GM18507 (cell line): ENCODE measurements at places on chromosomes 7 and 10.

- no peak for DNase-seq
Measured at GRCh38 chr7:69878015-69878414, 279.7 kb downstream of the AUTS2 start.

GRCh38 chr10:17693009-17693408 lies 49.1 kb downstream of the STAM start:
- DNase-seq, result no peak

GRCh38 chr10:33460505-33461294 lies 126.2 kb upstream of the NRP1 start:
- no peak for DNase-seq

- DNase-seq, result no peak
Measured at GRCh38 chr10:6135039-6135438, 46.2 kb downstream of the RBM17 start.

- DNase-seq, result no peak
Measured at GRCh38 chr7:13945670-13946069, 43.8 kb downstream of the ETV1 start.

DNA sequence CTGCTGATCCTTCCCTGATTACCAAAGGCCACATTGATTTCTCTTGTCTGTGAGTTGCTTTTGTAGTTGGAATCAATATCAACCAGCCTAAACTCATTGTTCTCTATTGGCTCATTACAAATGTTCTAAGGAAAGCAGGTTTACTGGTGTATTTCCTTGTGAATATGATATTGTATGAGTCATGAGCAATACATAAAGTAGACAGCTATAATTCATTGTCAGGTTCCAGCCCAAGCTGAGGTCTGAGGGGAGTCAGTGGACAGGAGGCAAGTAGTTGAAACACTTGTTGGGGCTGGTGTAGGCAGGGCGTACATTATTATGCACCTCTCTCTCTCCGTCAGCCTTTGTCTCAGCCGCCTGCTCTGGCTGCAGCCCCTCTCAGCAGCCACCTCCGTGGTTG lies 451.7 kb downstream of the IPMK start:
- DNase-seq, result no peak

DNA sequence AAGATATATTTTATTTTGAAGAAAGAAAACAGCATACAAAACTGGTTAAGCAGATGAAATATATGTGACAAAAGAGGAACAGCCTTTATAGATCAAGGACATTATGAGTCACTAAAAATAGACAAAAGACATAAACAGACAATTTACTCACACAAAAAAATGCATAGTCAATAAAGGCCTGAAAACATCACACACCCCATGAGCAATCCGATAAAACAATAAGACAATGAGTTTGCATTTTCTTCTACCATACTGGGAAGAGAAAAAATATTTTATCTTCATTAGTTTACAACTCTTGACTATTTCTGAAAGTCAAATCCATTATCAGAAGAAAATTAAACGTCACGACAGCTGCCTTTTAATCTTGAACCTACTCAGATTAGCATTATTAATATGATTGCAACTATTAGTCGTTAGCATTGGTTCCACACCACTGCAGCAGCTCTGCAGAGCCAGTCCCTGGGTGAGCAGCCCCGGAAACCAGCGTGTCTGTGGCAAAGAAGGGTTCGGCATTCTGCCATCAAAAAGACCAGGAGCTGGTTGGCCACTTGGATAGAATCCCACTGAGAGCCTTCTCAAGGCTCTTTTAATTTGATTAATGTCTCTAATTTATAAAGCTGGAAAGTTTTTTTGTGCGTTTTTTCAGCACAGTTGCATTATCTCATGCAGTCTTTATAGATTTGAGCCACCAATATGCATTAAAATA lies 305.4 kb upstream of the SHH start:
- no peak for DNase-seq

DNA sequence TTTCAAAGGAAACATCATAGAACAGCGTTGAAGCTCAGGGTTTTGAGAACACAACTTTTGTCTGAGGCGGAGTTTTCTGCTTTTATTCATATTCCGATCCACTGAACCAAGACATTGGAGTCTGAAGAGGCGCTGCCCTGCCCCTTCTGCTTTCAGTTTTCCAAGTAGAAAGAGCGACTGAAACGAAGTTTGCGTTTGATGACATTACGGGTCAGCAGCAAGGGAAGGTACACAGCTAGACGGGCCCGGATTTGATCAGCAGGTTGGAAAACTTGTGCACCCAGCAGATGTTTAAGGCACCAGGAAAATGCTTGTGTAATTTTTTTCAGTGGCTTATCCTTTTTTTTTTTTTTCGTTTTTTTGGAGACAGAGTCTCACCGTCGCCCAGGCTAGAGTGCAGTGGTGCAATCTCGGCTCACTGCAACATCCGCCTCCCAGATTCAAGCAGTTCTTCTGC lies 720 bp downstream of the SUN1 start:
- no peak for DNase-seq

DNA sequence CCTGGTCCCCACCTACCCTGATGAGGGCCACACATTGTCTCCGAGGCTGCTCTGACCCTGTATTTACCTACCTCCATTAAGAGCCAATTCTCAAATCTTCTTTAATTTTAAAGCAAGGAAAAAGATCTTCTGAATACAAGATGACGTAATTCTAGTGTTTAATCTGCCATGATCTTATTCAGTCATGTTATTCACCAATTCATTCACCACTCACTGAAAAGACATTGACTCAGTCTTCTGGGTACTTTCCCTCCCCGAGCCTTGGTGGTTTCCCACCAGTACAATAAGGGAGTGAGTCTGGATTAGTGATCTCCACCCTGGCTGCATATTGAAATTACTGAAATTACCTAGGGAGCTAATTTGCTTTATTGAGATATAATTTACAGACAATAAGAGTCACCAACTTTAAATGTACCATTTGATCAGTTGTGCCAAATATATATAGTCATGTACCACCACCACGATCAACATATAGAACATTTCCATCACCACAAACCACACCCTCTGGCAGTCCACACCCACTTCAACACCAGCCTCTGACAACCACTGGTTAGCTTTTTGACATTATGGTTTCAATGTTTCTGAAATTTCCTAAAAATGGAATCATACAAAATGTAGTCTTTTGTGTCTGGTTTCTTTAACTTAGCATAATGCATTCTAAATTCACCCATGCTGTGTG lies 117.5 kb upstream of the UNC5B start:
- DNase-seq, result no peak

- DNase-seq, result no peak
Measured at GRCh38 chr10:5079306-5079830, 14.8 kb upstream of the AKR1C3 start.

- no peak for DNase-seq
Measured at GRCh38 chr7:149772956-149773434, 393 bp downstream of the ZNF467 start.

- DNase-seq, result no peak
Measured at GRCh38 chr7:30462179-30462578, 16.4 kb downstream of the NOD1 start.

DNA sequence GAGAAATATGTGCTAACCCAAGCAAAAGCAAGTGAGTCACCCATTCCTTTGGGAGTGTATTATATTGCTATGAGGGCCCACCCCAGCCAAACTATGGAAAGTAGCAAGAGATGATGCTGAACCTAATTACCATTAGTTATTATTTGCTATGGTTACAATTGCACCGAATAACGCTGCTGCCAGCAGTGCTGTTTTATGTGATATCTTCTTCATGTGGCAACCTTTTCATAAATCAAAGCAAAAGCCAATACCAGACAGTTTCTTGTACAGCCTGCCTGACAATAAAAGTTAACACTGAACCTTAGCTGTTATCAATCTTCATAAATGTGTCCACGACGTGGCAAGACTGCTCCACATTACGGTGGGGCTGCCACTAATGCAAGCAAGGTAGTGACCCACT lies 241.7 kb upstream of the PLXNA4 start:
- no peak for DNase-seq

- no peak for DNase-seq
Measured at GRCh38 chr10:102433619-102434046, 1.3 kb upstream of the CUEDC2 start.

- peak; percentile 5 for DNase-seq
Measured at GRCh38 chr7:22481726-22482125, 18.3 kb downstream of the STEAP1B start.

DNA sequence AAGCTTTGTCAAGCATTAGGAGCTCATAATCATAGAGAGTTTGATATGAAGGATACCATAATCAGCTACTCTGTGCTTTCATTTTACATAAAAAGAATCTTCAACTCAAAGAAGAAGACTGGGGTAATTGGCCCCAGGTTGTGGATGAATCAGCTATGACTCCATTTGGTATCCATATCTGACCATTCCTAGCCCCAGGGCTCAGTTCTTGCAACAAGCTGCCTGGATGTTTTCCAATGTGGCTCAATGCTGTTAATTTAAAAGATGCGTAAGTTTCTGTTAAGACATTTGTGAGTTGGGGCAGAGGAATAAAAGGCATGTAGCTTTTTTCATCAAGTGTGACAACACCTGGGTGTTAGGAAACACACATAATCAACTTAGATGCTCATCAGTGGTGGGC lies 951.1 kb downstream of the NRG3 start:
- DNase-seq, result no peak

DNA sequence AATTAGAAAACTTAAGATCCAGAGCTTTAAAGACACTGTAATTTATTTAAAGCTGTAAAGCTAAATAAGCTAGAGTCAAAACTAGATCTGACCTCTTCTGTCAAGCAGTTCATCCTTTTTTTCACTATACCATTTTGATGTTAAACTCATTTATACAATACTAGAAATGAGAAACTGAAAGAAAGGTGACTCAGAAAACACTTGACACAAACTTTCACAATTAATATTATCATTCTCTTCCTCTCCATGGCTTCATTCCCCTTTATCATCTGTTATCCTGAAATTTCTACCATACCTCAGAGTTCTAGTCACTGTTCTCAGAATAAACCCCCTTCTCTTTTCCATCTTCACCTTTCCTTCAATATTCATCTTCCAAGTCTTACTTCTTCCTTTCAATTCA lies 1.3 kb downstream of the FIGNL1 start:
- no peak for DNase-seq

- DNase-seq, result no peak
Measured at GRCh38 chr10:118580702-118581101, 14.7 kb downstream of the PRLHR start.

- no peak for DNase-seq
Measured at GRCh38 chr10:77884181-77884580, 42.4 kb downstream of the DLG5 start.

GRCh38 chr10:121589553-121589952 lies 8.7 kb downstream of the FGFR2 start:
- no peak for DNase-seq

- DNase-seq, result no peak
Measured at GRCh38 chr7:70303309-70303708, 705.0 kb downstream of the AUTS2 start.

DNA sequence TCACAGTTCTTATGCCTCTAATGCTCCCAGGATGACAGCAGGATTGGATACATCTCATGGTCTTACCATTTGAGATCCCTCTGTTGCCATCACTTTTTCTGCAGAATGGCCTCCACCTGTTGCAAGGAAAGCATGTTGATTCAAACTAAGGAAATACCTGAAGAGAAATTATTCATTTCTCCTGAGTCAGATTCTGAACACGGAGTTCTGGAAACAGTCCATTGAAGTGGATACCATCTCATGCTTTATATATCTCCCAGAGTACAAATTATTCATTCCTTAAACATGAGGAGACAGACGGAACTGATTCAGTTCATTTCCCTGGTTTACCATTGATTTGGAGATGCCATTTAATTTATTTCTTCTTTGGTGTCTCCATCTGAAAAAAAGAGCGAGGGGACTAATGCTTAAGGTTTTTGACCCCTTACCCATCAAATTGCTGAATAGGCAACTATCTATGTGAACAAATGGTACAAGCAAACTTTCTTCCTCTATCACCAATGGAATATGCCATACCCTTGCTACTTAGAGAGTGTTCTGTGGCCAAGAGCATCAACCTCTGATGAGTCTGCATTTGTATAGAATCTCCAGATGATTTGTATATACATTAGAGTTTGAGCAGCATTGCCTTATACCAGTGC lies 305.0 kb upstream of the LRGUK start:
- no peak for DNase-seq

- DNase-seq, result no peak
Measured at GRCh38 chr7:123538897-123539296, 4.5 kb upstream of the IQUB start.

GRCh38 chr7:44284216-44284615 lies 41.2 kb downstream of the CAMK2B start:
- no peak for DNase-seq
